Vagina (tissue), 2 donors: ENCODE measurements at places on chromosomes 7 and 10. TPM values are rescaled to one million over a fixed set of nuclear protein-coding genes. Genes with fewer than 3 reads are reported as not detected.

DNA sequence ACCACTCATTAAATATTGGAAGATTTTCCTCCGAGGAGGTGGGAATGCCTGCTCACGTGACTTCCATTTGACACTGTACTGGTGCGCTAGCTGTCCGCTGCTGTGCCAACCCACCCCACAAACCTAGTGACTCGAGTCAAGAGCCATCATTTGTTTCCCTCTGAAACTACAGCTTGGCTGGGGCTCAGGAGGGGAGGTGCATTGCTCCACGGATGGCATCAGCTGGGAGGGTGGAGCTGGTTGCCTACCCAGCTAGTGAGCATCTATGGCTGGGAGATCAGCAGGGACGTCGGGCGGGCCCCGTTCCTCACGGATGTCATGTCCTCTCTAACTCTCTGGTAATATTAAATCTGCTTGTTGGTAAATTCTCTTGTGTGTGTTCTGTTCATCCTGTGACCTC is 9.5 kb upstream of the FOXL3 start:
- no peak for DNase-seq

The CRTAC1 gene
- 2.5 TPM for total RNA-seq

GRCh38 chr7:43849047-43849446 is 20.3 kb downstream of the MRPS24 start:
- DNase-seq, result no peak

GRCh38 chr10:20714979-20715378 is 182.1 kb downstream of the NEBL start:
- no peak for DNase-seq
